Sigmoid colon (tissue), 7 donors: ENCODE measurements at places on chromosomes 13 and 19.

GRCh38 chr13:29118471-29118870, 298.3 kb downstream of the MTUS2 start:
- no peak for DNase-seq

DNA sequence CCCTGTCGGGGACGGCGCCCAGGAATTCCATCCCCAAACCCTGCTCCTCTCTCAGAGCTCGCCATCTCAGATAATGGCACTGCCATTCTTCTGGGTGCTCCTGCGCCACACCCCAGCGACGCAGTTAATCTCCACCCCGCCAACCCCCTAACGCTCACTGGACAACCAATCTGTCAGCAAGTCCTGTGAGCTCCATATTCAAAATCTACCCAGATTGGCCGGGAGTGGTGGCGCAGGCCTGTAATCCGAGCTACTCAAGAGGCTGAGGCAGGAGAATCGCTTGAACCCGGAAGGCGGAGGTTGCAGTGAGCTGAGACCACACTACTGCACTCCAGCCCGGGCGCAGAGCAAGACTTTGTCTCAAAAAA, 18.6 kb downstream of the FCGBP start:
- DNase-seq: no peak

DNA sequence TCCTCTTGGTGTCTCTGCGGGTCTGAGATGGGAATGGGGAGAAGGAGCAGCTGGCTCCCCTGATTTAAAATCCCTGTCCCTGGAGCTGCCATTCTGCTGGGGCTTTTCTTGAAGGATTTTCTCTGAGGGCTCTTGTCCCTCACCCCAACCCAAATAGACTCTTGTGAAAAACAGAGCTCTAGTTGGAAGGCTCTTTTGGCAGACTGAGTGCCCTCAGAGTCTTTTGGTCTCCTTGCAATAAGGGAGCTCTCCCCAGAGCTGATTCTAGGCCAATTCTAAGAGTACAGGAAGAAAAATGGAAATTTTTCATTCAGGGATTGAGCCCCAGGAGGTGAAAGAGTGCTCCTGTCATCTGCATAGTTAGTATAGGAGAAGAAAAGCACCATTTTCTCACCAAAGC, 238.3 kb downstream of the COG6 start:
- no peak for DNase-seq

- no peak for DNase-seq
Measured at GRCh38 chr13:25248071-25248470, 39.2 kb downstream of the MTMR6 start.

DNA sequence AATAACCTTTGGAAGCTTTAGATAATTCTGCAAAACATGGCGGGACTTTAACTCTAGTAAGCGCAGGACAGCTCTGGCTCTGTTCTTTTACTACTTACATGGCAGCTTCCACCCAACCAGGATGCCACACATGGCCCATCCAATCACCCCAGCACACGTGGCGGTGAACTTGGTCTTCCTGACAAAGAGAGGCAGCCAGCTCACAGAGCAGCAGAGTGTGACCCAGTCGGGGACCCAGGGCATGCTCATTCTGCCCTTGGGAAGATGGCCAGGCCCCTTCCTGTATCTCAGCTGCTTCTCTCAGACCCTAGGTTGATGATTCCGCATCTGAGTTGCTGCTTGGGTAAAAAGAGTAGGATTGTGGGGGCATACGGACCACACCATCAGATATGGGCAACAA, 172.1 kb downstream of the USP12 start:
- DNase-seq: peak; percentile 50

GRCh38 chr19:32809254-32809653, 60.3 kb downstream of the SLC7A9 start:
- no peak for DNase-seq

GRCh38 chr13:110509971-110510786, 51.3 kb downstream of the RAB20 start:
- no peak for DNase-seq

GRCh38 chr13:44431150-44431549, 57.5 kb downstream of the SERP2 start:
- no peak for DNase-seq

- no peak for DNase-seq
Measured at GRCh38 chr13:44078806-44079376, 199.2 kb downstream of the LACC1 start.

DNA sequence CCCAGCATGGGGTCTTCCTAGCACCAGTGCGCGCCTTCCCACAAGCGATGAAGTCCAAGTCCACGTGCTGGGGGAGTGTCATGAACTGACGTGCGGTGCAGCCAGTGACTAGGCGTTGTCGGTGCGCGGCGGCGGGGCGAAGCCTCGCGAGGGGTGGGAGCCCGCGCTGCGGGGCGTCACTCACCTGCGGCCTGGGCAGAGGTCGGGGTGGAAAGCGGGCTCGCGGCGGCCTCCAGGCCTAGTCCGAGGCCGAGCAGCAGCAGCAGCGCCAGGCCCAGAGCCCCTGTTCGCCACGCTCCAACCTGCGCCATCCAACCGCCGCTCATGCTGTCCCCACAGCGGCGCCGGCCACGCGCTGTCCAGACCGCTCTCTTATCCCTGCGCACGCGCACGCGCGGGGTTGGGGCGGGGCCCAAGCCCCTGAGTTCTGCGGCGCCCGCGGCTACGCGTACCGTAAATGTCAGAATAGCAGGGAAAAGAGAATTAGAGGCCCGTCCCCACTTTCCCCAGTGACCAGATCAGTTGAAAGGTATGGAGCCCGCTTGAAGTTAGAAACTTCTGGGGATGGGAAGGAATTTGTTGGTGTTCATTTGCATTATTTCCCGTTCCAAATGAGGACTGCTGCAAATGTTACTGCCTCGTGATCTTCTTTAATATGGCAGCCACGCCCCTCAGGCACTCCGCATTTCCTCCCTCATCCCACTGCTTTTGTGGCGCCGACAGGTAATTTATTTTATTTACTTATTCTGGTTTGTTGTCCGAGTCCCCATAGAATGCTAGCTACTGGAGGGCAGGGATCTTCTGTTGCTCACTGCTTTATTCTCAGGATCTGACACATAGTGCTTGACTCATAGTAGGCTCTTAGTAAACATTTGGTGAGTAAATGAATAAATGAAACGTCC, at the start of gene CD320:
TSS of gene CD320 (minus strand) at position 394 of the 902 bp plus-strand sequence. CDS start at position 326, 68 bp downstream.
- DNase-seq: peak; percentile 94

- no peak for DNase-seq
Measured at GRCh38 chr19:38904581-38905539, 5.1 kb downstream of the NFKBIB start.

GRCh38 chr13:111213964-111214726, 99.0 kb downstream of the ARHGEF7 start:
- DNase-seq: no peak

DNA sequence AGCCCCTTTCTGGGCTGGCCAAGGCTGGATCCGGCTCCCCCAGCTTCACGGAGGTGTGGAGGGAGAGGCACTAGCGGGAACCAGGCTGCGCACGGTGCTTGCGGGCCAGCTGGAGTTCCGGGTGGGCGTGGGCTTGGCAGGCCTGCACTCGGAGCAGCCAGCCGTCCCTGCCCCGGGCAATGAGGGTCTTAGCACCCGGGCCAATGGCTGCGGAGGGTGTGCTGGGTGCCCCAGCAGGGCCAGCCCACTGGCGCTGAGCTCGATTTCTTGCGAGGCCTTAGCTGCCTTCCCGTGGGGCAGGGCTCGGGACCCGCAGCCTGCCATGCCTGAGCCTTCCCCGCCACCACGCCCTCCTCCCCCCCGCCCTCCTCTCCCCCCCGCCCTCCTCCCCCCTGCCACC, 2.6 kb upstream of the ZNF559 start:
- no peak for DNase-seq

GRCh38 chr13:112513761-112514160, 74.2 kb downstream of the TUBGCP3 start:
- DNase-seq: no peak

- no peak for DNase-seq
Measured at GRCh38 chr13:99983499-99984401, 2.2 kb downstream of the ZIC2 start.

- DNase-seq: peak; percentile 92
Measured at GRCh38 chr19:36973021-36973843, 57.1 kb downstream of the ZNF568 start.

GRCh38 chr13:24207841-24208667, 47.5 kb downstream of the SPATA13 start:
- no peak for DNase-seq

- no peak for DNase-seq
Measured at GRCh38 chr13:111614009-111614408, 293.6 kb downstream of the TEX29 start.

- DNase-seq: peak; percentile 74
Measured at GRCh38 chr13:39616087-39616694, 13.2 kb upstream of the LHFPL6 start.

- no peak for DNase-seq
Measured at GRCh38 chr13:108283110-108283509, 13.6 kb downstream of the TNFSF13B start.

DNA sequence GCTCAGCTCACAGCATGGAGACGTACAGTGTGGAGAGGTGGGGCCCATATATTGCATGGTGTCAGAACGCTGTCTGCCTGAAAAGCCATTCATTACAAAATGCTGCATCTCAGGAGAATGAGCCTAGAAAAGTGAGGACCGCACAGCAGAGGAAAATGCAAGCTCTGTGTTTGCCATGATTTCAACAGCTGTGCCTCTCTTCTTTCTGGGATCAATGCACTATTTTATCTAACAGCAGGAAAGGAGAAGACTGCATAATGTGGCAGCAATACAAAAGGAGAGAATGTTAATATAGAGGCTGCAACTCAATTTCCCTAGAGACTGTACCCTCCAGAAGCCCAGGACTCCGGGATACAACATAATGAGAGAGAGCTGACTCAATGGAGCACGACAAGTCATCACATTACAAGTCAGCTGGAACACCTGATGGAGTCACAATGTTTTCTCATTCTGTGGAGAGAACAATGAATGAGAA, 368.0 kb downstream of the FGF14 start:
- DNase-seq: no peak

- DNase-seq: no peak
Measured at GRCh38 chr13:32041429-32041828, 9.9 kb downstream of the FRY start.

DNA sequence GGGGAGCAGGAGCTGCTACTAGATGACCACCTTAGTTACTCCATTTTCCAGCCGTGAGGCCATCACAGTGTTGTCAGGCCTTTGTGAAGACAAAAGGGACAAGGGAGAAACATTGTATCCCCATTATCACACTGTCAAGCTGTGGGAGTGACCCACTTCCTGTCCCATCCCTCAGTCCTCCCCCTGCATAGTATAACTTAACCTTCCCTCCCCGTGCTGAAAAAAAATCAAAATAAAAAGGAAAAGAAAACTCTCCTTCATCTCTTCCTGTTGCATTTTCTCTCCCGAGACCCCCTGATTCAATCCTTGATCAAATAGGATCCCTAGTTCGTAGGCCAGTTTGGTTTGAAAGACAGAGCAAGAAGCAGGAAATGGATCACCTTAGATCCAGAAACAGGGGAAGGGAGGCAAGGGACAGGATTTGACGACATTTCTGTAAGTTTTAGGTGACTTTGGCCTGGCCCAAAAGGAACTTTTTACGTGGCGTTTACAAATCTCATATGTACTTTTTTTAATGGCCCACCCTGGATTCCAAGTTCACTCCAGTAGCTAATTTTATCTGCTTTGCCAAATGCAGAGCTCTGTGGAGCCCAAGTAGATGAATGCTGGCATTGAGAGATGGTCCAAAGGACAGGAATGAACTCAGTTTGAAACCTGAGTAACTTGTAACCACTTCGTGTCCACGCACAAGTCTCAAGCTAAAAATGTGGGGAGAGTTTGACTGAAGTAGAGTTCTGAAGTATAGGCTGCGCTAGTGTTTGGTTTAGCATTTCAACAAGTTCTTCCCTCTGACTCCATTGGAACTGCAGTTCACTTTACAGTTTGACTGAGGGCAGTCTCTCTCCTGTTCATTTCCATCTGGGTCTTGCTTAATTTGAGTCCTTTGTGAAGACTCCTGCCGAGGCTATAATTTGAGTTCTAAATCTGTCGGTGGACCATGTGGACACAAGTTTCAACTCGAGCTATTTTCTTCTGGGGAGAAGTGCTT, 16.6 kb upstream of the GATAD2A start:
- no peak for DNase-seq

- no peak for DNase-seq
Measured at GRCh38 chr19:46772170-46773017, 16.0 kb downstream of the SLC1A5 start.

DNA sequence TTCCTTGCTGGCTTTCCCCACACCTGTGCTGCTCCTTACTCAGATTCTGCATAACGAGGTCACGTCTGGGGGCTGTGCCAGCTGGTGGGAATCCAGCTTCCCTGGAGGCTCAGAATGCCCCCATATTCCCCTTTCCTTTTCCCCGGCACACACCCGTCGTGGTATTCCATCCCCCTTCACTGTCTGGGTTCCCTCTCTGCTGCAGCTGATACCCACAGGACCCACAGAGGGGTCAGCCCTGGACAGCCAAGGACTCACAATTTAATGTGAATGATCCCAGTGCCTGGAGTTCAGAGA, 4.2 kb upstream of the MYH14 start:
- no peak for DNase-seq

DNA sequence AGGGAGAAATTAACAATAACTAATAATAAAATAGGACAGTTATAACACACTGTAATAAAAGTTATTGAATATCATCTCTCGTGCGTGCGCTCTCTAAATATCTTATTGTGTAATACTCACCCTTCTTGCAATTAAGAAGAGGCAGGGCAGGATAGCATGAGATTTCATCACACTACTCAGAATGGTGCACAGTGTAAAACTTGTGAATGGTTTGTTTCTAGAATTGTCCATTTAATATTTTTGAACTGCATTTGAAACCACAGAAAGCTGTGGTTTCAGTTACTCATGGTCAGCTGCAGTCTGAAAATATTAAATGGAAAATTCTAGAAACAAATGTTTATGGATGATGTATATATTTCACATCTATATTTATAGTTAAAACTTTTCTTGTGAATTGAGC, 161.1 kb downstream of the DCT start:
- DNase-seq: no peak

DNA sequence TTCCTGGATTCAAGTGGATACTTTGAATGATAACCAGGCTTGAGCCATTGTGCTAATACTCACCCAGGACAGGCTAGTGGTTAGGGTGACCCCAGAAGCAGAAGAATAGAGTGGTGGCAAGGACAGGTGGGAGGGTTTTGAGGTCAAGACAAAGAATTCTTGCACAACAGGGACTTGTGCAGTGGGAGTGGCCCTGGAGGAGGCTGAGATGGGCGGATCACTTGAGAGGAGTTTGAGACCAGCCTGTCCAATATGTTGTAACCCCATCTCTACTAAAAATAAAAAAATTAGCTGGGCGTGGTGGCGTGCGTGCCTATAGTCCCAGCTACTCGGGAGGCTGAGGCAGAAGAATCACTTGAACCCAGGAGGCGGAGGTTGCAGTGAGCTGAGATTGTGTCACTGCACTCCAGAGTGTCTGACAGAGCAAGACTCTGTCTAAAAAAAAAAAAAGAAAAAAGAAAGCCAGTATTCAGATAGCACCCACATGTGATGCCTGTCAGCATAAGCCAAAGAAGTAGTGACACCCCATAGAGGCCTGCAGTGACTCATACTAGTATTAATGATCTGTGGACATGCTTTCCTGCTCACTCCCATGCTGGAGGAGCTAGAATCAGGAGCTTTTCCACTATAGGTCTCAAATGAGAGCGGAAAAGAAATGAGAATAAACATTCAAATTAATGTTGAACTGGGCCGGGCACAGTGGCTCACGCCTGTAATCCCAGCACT, 78.7 kb downstream of the RNF17 start:
- no peak for DNase-seq
